Thyroid gland (tissue), 4 donors: ENCODE measurements at places on chromosomes 16 and 17. TPM values are rescaled to one million over a fixed set of nuclear protein-coding genes. Genes with fewer than 3 reads are reported as not detected.
A peak's percentile ranks its signal among the peaks of the same experiment; 100 is the strongest.

Gene DHRS13
- 10.6 TPM for total RNA-seq

DNA sequence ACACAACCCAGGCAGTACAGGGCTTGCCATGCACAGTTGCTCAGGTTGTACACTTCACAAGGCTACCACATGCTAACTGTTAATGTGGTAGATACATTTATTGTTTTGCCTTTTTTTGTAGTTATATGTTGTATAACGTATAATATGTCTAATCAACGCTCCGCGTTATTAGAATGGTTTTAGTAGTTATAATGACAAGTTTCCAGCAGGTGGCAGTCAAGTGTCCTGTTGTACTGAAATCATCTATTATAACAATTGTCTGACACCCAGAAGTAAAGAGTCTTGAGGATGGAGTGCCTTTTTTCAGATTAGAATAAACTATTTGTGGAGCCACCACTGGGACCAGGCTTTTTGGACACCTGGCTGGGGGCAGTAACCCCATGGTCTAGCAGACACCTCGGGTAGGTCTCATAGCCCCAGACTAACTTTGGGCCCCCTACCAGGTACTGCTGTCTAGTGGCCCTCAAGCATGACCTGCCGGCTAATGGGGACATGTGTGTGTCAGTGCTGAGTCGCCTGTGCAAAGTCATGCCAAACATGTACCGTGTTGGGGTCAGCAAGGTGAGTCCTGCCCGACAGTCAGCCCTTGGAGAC is 32.8 kb downstream of the MYO15A start:
- DNase-seq: peak; percentile 22

Gene TMEM114
- total RNA-seq: not detected

DNA sequence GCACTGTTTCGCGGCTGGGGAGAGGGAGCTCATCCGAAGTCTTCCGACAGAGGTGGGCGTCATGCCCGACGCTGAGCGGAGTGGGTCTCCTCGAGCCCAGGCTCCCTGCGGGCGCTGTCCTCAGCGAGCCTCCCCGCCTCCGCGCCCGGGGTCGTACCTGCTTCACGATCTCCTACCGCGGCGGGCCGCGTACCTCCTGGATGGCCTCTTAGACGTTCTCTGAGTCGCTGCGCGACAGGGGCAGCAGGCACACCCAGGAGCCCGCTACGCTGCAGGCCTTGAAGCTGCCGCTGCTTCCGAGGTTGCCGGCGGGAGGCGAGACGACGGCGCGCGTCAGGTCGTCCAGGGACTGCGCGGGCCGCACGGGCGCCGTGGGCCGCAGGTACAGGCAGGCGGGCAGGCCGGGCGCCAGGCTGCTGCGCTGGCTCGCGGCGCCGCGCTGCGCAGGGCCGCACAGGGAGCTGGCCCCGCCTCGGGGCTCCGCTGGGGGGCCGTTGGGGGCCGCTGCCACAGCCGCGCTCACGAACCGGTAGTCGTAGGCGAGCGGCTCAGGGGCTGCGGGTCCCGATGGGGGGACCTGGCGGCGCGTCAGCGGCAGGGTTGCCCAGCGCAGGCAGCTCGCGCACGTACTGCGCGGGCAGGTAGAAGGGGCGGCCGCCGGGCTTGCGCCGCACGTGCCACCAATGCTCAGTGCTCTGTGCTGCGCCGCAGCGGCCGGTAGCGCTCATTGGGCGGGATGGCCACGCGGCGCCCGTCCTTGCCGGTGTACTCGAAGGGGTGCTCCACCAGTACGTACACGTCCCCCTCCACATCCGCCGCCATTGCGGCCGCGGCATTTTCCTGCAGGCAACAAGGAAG is 116.4 kb upstream of the SMURF2 start:
- peak; percentile 55 for DNase-seq

DNA sequence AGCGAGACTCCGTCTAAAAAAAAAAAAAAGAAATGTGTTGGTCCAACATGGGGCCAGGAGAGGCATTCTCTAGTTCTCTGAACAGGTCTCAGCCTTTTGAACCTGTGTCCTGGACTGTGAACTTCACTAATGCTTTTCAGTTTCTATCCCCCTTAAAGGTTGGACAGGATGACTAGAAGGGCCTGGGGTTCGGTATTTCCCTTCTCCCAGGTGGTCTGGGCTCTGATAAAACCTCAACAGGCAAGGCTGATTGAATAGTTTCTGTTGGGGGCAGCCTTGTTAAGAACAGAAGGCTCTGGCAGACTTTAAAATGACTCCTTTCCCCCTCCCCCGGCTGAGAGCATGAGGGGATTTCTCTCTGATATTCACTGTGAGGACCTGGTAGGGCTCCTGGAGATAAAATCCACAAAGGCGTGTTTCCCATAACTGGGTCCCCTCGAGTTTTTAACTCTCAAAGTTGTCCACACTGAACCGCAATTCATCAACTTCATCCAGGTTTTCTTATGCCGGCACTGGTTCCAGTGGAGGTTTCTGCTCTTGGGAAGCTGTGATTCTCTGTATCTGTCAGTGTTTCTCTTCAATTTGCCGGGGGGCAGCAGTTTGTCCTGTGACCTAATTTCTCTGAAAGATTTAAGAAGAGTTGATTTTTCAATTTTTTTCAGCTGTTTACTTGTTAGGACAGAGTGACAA is 91.3 kb downstream of the METRNL start:
- no peak for DNase-seq

Gene KCNJ2
- 2.3 TPM for total RNA-seq

DNA sequence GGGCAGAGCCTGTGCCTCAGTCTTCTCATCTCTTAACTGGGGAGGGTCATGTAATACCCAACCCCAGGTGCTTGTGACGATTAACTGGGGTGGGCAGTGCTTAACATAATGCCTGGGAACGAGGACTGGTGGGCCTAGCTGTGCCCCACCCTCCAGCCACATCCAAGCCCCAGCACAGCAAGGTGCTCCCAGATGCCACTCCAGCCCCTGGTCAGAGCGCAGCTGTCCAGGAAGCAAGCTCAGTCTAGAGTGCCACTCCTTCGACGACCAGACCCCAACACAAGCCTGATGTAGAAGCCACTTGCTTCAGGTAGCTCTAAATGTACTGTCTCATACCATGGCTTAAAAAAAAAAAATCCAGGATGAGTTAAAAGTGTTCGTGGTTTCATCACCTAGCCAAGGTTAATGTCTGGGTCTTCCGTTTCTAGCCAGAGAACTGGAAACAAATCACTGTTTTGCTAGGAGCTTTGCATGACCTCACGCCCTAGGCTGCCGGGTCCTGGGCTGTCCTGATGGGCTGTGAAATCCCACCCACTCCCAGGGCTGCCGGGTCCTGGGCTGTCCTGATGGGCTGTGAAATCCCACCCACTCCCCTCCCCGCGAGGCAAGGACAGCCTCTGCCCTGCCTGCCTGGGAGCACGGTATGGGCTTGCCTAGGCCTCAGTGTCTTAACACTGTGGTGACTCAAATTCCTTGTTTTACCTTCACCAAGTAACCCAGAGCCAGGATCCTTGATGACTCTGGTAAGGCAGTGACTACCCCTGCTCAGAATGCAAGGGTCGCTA is 7.7 kb downstream of the MIEF2 start:
- no peak for DNase-seq

GRCh38 chr16:9275377-9275776 is 183.9 kb downstream of the HAPSTR1 start:
- DNase-seq: no peak

- no peak for DNase-seq
Measured at GRCh38 chr17:63387656-63388340, 58.3 kb downstream of the CYB561 start.

GRCh38 chr16:53775821-53776431 is 72.0 kb downstream of the FTO start:
- DNase-seq: peak; percentile 65

Gene DPEP1
- 0.92 TPM for total RNA-seq

DNA sequence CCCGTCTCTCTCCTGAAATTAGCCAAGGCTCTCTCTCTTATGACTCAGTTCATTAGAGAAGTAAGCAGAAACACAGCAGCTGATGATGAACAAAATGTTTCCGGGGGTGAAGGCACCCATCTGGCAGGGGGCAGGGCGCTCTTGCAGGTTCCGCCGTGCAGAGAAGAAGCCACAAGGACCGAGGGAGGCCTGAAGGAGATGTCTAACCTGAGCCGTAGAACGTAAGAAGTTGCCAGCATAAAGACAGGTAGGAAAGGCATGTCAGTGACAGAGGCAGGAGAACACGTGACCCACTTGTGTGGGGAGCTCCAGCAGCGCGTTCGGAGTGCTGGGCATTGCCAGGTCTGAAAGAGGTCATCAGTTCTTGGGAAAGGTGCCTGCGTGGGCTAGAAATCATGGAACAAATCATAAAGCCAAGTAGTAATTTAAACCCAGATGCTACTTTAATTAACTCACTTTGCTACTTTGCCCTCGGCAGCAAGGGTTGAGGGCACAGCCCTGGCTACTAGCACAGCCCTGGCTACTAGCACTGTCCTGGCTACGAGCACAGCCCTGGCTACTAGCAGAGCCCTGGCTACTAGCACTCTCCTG is 198.6 kb downstream of the RPTOR start:
- peak; percentile 70 for DNase-seq

DNA sequence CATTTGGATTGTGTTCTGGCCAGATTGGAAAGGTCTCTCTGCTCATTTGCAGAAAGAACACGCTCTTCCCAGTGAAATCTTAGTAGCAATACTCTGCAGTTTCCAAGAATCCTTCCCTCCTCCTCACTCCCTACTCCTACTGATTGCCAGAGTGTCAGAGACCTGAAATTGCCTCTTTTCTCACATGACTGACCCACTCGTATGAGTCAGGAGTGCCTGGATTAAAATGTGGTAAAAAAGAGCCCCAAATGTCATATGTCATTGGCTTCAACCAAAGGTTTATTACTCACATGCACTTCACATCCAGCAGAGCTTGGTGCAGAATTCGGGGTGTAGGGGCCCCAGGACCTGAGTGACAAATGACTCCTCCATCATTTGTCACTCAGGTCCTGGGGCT is 39.7 kb upstream of the IRX3 start:
- no peak for DNase-seq

Gene ITGAX
- total RNA-seq: 3.2 TPM

GRCh38 chr17:42784409-42784808 is 4.0 kb downstream of the WNK4 start:
- DNase-seq: no peak

GRCh38 chr17:27895940-27896535 is 2.9 kb upstream of the LYRM9 start:
- DNase-seq: no peak

DNA sequence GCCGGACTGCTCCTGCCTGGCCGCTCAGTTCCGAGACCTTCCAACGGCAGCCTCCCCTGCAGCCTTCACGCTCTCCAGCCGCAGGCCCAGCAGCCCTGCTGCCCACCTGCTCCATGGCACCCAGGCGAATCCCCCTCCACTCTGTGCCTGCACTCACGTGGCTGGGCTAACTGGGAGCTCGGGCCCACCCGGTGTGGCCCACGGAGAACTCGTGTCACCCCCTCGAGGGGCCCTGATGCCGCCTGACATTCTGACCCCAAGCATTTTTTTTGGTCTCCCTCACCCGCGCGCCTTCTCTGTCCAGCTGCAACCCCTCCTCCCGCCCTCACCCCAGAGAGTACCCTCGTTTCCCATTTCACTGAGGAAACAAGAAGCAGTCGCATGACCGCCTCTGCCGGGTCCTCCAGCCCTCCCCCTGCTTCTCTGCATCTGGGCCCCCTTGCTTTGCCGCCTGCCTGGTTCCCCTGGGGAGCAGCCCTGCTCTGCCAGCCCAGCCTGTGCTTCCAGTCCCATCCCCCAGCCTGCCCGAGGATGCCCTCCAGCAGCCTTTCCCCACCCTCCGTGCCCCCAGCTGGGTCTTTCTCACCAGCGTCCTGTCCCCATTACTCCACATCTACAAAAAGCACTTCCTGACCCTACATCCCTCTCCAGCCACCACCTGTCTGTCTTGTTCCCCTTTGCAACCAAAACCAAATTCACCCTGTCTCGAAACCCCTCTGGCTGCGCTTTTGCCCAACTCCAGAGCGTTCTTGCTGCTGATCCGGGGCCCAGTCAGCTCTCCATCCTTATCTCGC is 146.4 kb upstream of the CHMP6 start:
- no peak for DNase-seq

DNA sequence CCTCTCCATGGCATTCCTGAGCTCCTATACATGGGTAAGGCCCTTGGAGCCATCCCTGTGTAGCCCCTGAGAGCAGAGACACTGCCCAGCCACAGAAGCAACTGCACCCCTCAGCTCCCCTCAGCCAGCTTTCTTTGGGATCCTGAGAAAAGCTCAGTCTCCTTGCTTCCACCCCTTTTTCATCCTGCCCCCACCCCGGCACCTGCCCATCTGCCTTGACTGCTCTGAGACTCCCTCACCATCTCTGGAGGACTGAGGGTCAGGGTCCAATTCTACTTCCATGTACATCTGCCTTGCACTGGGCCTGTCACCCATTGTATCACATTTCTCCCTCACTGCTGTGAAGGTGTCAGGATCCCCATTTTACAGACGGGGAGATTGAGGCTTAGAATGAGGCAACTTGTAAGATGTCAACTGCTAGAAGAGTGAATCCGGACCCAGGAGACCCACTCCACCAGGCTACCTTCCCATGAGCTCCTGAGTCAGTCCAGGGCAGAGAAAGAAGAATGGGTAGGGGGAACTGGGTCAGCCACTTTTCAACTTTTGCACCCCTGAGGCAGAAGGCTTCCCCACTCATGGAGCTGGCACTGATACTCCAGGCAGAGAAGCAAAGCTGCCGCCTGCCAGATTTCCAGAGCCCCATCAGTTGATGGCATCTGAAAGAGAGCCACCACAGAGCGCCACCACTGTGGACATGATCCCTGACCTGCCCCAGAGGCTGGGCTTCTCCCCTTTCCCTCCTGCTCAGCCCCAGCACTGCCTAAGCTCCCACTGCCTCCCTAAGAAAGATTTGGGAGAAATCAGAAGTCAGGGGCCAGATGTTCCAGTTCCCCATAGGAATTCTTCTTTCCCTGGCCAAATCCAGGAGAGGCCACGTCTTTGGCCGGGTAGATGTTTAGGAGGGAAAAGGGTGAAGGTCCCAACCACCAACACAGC is 135.4 kb downstream of the TMEM132E start:
- DNase-seq: no peak

Gene VMO1
- 4.0 TPM for total RNA-seq

DNA sequence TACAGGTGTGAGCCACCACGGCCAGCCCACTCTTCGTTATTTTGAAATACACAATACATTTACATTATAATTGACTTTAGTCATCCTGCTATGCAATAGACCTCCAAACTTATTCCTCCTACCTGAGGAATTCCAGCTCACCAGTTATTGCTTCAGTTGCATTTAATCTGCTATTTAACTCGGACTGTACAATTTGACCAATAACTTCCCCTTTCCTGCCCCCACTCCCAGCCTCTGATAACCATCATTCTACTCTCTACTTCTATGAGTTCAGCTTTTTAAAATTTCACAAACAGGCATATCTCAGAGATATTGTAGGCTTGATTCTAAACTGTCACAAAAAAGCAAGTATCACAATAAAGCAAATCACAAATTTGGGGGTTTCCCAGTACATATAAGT is 157.0 kb downstream of the COPRS start:
- DNase-seq: no peak

- no peak for DNase-seq
Measured at GRCh38 chr16:17930280-17930679, 406.3 kb downstream of the NPIPA8 start.
